ENCODE measurements at places on chromosomes 16 and 17.

GRCh38 chr16:53775821-53776431 lies 72.0 kb downstream of the FTO start:
- DNase-seq: no peak

DNA sequence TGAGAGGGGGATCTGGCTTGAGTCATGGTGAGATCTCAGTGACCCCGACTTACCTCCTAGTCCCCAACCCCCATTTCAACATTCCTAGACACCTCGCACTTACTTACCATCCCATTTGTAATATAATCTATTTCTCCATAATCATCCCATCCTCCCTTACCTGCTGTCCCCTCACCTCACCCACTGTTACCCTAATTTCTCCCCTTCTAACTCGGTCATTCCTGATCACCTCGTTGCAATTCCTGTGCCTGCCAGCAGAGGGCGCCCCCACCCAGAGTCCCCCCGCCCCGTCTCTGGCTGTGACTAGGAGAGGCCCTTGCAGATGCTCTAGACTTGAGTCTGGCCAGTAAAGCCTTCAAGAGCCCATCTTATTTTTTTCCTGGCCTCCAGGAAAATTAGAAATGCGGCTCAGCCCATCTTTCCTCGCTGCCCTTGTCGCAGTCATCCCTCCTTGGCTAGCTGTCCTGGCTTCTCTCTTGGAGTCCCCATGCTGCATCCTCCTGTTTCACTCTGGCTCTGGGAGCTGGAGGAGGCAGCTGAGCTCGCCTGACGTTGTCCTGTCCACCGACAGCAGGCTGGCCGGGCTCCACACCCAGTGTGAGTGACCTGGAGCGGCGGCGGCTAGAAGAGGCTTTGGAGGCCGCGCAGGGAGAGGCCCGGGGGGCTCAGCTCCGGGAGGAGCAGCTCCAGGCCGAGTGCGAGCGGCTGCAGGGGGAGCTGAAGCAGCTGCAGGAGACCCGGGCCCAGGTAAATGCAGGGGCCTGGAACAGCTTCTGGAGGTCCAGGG lies 5.0 kb downstream of the TBKBP1 start:
- peak; percentile 74 for DNase-seq

- DNase-seq: no peak
These were observed 121.9 kb upstream of the HS3ST2 start for GRCh38 chr16:22692034-22692433.

DNA sequence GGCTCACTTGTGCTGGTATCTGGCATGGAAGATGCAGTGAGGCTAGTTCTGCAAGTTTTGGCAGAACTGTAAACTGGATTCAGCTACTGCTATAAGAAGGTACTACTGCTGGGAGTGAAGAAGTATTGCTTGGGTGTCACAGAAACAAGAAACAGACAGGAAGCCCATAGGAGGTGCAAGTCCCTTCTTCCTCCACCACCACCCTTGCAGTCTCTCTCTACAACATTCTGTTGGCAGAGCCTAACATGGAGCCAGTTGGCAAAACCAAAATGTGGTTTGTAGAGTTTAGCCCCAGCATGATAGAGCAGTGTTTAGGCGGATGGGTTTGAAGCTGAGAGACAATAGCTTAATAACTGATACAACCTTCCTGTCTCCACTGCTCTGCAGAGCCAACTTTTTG lies 72.6 kb downstream of the NLK start:
- no peak for DNase-seq

DNA sequence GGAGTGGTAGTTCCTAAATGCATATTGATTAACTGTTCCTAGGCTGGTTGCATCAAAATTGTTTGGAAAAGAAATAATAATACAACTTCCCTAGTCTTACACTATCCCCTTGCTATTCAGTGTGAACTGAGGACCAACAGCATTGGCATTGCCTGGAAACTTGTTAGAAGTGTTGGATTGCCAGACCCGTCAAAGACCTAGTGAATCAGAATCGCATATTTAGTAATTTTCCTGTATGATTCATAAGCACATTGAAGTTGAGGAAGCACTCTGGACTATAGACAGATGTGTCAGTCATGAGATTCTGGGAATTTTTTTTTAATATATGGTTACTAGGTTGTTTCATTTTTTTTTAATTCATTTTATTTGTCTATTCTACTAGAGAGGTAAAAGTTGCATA lies 34.7 kb upstream of the KCNJ16 start:
- DNase-seq: no peak

GRCh38 chr16:29809850-29810698 lies 1.9 kb upstream of the PRRT2 start:
- peak; percentile 65 for DNase-seq

- DNase-seq: no peak
These were observed 28.6 kb downstream of the ADCY7 start for GRCh38 chr16:50294955-50295354.

DNA sequence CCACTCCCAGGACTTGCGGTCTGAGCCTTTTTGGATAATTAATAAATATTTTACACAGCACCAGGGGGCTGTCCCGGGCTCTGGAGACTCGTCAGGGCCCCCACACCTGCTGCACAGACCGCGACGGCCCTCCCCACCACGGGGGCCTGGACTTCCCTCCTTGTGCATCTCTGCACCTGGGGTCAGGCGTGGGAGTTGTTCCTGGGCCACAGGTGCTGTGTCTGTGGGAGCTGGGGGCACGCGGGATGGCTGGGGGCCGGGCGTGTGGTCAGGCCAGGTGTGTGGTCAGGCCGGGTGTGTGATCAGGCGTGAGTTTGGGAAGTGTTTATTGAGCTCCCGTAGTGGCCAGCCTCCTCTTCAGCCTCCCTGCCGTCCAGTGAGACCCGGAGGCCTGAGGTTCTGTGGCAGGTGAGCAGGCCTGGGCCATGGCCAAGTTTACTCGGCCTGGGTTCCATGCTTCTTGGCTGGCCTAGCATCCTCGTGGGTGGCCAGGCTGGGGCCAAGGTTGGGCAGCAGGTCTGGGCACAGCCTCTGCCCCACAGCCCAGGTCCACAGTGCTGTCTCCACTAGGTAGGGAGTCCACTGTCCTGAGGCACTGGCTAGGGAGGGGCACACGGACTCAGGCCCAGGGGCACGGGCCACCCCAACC lies 1.9 kb upstream of the STUB1 start:
- DNase-seq: no peak
